ENCODE measurements at places on chromosomes 1 and 21.

GRCh38 chr1:88509379-88509778 lies 174.7 kb upstream of the PKN2 start:
- DNase-seq: no peak

DNA sequence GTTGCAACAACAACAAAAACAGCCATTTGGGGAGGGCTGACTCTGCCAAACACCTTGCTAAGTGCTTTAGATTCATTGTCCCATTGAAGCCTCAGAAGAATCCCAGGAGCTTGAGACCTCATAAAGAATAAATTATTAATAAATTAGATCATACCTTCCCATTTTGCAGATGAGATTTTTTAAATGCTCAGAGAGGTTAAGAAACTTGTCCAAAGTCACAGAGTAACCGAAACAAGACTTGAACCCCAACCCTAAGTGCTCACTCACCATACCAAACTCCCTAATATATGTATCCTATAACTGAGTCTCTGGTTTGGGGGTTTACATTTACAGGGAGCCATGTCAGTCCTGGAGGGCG lies 3.6 kb downstream of the CRYBG2 start:
- DNase-seq: no peak

GRCh38 chr1:32538887-32539583 lies at the start of gene ZBTB8A:
Gene ZBTB8A (plus strand): TSS chr1:32539427. CDS start chr1:32592932, 53,505 bp downstream.
- DNase-seq: peak; percentile 30

GRCh38 chr1:87880764-87881163 lies 552.1 kb downstream of the LMO4 start:
- DNase-seq: peak; percentile 4

DNA sequence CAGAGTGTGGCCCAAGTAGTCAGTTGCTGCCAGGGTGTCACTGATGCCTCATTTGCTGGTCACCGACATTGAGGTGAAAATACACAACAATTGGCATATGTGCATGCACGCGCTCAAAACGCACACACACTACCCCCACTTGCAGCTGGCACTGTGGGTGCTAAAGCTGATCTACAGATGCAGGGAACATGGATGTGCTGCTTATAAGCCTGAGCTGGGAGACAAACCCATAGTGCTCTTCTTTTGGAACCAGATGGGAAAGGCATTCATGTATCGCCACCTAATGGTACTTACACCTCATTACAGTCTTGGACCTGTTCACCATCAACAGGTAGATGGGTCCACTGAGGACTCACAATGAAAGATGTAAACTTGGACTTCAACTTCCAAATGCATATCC lies 70.3 kb upstream of the CAMK1G start:
- DNase-seq: peak; percentile 24

DNA sequence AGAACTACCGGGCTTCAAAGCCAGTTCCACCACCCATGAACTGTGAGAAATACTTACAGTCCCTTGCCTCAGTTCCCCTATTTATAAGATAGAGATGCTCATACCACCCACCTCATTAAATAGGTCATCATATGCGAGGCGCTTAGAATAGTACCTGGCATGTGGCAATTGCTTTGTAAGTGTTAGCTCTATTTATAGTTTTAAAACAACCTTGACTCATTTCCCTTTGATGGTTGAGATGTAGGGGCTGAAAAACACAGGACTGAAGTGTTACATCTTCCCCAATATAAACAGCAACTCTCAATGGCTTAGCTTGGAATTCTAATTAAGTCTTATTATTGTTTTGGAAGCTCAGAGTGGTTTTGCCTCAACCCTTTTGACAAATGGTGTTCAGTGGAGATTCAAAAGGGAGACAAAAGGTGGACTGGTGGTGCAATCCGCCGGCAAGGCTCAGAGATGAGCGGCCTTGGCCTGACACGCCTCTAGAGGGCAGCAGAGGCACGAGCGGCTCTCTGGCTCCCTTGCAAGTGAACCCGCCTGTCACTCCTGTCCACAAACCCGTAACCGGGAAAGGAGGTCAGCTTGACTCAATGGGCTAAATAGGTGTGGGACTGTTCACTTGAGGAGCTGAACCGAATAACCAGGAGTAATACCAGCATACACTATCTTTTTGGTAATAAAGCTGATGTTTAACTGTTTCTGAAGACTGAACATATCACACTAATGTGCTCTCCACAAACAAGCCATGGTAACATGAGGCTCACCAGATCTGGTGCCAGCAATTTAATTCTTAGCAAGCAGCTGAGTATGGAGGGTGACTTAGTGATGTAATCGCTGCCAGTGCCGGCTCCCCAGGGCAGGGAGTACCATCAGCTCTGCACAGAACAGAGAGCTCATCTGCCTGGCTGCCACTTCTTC lies 19.5 kb upstream of the SMYD2 start:
- peak; percentile 52 for DNase-seq

DNA sequence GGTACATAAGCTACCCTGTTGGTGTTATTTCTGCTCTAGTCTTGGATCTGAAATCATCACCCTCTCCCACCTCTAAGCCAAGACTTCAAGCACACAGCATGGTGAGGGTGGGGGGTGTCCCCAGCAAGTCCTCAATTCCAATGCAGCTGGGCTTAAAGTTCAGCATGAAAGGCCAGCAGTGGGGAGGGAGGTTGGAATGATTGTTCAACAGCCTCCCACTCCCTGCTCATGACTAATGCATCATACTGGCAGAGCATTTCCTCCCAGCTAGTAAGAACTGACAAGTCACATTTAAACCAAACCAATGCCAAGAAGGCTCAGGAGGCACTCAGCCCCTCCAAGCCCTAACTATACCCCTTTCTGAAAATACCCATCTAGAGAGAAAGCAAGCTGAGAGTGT lies 50.1 kb downstream of the TIAM1 start:
- DNase-seq: no peak

- DNase-seq: no peak
Observed at GRCh38 chr1:84672080-84672854, 18.0 kb downstream of the SSX2IP start.

- no peak for DNase-seq
Observed at GRCh38 chr1:207883660-207884250, 27.2 kb downstream of the CD34 start.

GRCh38 chr1:147491098-147491497 lies 50.2 kb upstream of the BCL9 start:
- DNase-seq: no peak

DNA sequence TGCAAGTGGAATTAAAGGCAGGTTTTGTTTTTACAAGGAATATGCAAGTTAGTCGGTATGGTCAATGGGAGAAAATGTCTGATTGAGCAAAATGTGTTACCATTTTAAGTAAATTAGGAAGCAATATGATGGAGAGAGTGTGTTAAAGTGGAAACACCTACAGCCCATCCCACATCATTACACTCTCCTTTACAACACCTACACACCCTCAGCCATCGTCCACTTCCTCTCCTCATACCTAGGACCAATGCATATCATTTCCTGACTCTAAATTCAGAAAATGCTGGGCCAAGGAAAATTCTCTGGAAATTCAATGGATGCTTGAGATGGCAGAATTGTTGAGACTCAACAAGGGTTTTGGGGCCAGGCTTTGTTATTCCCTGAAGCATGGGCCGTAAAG lies 16.4 kb upstream of the CCDC190 start:
- DNase-seq: no peak

GRCh38 chr1:212315184-212315583 lies 30.0 kb downstream of the PPP2R5A start:
- DNase-seq: no peak

- DNase-seq: no peak
Observed at GRCh38 chr1:29990304-29990703, 733.1 kb downstream of the MATN1 start.

DNA sequence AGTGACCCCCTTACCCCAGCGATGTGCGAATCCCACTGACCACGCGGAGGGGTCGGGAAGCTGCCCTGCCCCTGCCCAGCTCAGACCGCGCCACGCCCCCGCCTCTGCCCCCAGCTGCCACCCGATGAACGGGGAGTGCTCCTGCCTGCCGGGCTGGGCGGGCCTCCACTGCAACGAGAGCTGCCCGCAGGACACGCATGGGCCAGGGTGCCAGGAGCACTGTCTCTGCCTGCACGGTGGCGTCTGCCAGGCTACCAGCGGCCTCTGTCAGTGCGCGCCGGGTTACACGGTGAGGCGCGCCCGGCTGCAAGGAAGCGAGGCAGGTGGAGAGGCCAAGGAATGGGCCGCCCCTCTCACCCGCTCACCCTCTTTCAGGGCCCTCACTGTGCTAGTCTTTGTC lies 11.9 kb upstream of the LRRC71 start:
- no peak for DNase-seq

- peak; percentile 24 for DNase-seq
Observed at GRCh38 chr1:77888781-77889642, 588 bp downstream of the NEXN start.

DNA sequence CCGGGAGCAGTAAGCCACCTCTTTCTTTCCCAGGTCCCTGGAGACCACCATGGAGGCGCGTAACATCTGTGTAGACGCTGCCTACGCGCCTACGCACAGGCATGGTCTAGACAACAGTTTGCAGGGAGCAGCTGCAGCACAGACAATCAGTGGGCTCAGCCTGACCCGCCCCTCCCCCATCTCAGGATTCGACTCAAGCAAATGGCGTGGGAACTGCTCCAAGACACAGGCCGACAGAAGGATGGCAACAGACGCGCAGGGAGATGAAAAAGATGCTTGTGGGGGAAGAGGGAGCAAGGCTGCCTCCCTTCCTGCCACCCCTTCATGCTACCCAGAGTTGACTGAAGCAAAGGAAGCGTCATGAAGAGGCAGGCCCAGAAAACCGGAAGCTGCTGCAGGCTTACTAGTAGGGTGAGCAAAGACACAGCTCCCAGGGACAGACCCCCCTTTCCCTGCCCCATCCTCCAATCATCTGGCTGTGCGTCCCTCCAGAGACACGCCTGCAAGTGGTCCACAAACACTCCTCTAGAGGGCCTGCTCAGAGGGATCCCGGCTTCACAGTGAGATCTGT lies 19.5 kb downstream of the STK40 start:
- no peak for DNase-seq

GRCh38 chr1:201686714-201687455 lies 142.1 kb upstream of the IPO9 start:
- DNase-seq: no peak

DNA sequence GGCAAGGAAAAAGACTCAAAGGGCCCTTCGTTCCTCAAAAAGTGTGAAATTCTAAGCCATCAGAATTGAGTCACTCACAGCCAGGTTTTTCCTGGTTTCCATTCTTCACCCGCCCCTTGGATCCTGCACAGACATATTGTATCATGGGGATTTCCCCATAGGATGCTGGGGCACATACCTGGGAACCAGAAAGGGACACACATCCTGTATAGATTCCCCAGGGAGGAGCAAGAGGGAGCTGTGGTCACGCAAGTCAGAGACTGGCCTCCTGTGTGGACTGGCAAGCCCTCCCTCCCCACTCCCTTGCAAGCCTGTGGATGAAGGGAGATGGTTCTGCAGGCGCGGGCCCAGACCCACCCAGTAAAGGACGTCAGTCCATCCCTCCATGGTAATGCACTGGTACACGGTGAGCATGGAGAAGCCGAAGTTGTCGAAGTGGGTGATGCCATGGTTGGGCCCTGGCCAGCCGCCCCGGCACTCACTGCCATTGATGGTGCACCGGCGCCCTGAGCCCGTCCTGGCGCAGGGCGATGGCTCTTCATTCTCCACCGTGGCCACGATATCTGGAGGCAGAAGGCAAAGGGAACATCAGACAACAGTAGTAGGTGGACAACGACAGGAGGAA lies 23.2 kb downstream of the CACNA1S start:
- DNase-seq: no peak

GRCh38 chr1:14848625-14849024 lies 250.1 kb downstream of the KAZN start:
- DNase-seq: no peak

DNA sequence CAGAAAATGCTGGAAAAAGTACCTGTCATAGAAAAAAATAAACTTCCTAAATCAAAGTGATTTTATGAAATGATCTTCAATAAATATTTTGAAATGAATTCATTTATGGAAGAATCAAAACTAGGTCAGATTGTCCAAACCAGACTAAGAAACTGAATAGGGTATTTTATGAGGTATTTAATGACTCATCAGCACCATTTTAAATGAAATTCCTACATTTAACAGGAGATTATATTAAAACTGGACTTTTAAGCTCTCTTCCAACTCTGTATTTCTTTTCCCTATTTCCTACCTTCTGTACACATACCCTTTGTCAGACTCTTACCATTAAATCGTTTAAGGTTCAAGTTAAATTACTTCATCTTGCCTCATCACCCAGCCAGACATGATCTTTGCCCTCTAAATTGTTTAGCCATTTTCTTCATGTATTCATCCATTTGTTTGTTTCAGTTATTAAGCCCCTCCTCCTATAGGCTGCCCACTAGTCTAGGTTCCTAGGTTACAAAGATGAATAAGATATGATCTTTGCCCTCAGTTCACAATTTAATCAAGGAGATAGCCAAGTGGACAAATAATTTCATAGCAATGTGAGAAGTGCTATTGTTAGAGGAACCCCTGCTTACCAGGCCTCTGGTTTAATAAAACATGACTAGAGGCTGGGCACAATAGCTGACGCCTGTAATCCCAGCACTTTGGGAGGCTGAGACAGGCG lies 25.0 kb downstream of the TATDN3 start:
- DNase-seq: peak; percentile 93

DNA sequence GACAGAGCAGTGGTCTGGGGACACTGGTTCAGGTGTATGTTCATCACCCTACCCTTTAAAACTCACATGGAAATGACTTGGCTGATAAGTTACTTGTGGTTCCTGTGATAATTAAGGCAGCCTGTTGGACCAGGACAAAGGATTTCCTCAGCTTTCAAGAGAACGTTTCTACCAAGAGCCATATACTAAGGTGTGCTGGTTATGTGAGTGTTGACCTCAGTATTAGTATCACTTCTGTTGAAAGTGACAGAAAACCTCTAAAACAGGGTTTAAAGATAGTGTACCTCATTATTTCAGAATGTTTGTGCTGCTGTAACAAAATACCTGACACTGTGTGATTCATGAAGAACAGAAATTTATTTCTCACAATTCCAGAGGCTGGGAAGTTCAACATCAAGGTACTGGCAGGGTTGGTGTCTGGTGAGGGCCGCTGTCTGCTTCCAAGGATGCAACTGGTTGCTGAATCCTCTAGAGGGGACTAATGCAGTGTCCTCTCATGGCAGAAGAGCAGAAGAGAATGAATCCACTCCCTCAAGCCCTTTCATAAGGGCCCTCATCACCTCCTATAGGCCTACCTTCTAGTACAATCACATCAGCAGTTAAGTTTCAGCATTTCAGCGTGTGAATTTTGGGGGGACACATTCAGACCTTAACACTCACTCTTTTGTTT lies 54.9 kb downstream of the UCK2 start:
- no peak for DNase-seq

DNA sequence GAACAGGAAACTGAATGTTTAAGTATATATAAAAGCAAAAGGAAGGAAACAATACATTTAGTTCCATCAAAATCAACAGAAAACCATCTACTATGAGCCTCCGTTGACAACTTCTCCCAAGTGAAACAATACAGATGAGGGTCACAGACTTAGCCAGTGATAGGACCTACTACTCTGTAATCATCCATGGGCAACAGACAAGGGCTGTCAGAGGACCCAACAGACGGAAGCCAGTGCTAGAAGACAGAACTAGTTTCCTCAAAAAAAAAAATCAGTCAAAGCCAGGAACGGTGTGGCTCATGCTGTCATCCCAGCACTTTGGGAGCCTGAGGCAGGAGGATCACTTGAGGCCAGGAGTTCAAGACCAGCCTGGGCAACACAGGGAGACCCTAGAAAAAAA lies 20.6 kb downstream of the RERE start:
- no peak for DNase-seq

GRCh38 chr1:104702731-104703130 lies 953.0 kb downstream of the AMY1C start:
- no peak for DNase-seq

Data from HepG2 (cell line).